Activated CD4-positive, CD25-positive, alpha-beta regulatory T cell treated with anti-CD3 and anti-CD28 coated beads, Interleukin-2, amount 50 U/mL, for 72 hours (primary cell): ENCODE measurements at places on chromosomes 4 and X.
A peak's percentile ranks its signal among the peaks of the same experiment; 100 is the strongest.

- DNase-seq, result no peak
Observed at GRCh38 chrX:110276778-110277177, 41.1 kb downstream of the AMMECR1 start.

GRCh38 chrX:136228839-136229207, 22.4 kb downstream of the MAP7D3 start:
- no peak for DNase-seq

DNA sequence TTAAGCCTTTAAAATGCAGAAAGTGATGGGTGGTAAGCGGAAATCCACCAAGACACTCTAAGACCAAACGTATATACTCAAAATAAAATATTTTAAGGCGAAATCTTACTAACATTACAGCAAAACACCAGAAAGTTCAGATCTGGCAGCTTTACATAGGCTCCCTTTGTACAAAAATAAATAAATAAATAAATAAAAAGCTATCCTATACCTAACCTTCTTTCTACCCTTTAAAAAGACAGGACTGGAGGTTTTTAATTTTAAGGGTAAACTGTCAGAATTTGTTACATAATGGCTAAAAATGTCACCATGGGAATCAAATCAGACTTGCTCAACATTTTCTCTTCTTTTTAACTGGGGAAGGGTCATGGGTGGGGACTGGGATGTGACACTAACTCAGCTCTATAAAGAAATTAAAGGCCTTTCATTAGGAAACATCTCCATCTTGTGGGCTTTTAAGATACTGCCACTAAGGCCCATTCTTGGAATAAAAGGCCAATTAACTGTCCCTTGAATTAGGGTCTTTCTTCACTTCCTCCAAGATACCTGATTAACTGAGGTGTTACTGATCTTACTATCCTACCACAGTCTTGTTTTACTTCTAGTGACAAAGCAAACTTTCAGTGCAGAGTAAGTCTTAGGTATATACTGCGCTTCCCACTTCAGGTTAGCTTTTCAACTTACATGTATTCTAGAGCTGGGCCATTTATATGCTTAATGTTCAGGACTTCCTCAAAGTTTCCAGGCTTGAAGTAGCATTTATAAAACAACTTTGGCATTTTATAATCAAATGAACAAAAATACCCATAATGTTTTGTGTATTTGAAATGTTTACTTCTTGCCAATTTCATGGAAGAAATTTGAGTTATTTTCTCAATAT, 13.3 kb downstream of the HNRNPD start:
- no peak for DNase-seq

GRCh38 chr4:126799416-126799815, 833.3 kb upstream of the INTU start:
- no peak for DNase-seq

- no peak for DNase-seq
Observed at GRCh38 chr4:78764498-78764961, 11.6 kb upstream of the BMP2K start.

- no peak for DNase-seq
Observed at GRCh38 chrX:83077606-83078005, 430.5 kb upstream of the POU3F4 start.

DNA sequence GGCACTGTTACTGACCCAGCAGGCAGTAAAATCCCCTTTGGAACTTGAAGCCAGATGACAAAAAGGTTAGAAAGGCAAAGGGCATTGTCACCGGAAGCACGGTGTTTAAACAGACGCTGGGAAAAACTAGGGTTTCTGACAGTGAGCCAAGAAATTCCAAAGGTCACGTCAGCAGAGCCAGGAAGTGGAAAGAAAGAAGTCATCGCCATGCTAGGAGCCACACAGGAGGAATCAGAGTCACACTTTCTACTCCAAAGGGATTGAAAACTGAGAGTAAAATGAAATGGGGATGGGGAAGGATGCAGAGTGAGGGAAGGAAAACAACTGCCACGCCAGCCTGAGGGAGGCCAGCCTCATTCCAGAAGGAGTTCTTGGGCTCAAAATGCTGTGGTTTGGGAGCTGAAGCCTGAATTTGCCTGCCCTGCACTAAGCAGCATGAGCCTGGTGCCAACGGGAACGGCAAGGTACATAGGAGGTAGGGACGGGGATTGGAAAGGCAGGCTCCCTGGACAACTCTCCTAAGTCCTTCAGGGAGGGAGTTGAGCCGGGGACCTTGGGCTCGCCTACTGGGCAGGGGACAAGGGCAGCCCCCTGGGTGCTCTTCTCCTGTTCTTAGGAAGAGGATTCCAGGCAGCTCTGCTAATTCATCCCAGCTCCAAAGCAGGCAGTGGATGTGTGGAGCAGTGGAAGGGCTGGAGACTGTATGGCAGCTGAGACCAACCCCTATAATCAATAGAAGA, 66.8 kb downstream of the SOWAHB start:
- no peak for DNase-seq

DNA sequence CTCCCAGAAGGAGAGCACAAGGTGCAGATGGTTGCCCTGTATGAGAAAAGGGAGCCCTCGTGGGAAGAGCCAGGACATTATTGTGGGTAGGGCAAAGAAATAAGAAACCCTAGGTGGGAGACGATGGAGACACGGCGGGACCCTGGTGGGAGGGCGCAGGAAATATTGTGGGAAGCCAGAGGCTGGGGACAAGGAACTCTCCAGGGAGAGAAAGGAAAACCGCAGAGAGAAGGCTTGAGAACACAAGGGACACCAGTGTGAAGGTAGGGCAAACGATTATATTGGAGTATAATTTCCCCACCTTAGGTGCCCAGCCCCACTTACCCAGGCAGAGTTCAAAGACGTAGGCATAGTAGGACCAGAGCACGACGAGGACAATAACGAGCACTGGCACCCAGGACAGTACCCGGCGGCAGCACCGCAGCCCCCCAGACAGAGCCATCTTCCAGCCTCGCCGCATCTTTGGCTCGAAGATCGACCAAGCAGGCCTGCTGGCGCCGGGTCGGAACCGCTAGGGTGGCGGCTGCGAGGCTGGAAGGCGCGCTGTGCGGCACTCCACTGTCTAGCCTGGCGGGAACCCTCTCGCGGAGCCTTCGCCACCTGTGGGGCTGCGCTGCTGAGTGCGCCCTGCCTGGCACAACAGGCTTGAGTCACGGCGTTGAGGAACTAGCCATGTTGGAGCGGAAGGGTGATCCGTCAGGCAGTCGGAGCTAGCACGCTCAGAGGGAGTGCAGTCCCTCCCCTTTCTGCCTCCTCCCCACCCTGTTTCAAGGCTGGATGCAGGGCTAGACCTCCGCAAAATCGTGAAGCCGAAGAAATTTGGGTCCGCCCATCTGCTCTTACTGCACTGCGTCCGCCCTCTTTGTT, at the start of gene ZDHHC15:
ZDHHC15 (minus strand) TSS at position 473 of the 867 bp plus-strand sequence; CDS start at position 460, 13 bp downstream.
- peak; percentile 39 for DNase-seq

DNA sequence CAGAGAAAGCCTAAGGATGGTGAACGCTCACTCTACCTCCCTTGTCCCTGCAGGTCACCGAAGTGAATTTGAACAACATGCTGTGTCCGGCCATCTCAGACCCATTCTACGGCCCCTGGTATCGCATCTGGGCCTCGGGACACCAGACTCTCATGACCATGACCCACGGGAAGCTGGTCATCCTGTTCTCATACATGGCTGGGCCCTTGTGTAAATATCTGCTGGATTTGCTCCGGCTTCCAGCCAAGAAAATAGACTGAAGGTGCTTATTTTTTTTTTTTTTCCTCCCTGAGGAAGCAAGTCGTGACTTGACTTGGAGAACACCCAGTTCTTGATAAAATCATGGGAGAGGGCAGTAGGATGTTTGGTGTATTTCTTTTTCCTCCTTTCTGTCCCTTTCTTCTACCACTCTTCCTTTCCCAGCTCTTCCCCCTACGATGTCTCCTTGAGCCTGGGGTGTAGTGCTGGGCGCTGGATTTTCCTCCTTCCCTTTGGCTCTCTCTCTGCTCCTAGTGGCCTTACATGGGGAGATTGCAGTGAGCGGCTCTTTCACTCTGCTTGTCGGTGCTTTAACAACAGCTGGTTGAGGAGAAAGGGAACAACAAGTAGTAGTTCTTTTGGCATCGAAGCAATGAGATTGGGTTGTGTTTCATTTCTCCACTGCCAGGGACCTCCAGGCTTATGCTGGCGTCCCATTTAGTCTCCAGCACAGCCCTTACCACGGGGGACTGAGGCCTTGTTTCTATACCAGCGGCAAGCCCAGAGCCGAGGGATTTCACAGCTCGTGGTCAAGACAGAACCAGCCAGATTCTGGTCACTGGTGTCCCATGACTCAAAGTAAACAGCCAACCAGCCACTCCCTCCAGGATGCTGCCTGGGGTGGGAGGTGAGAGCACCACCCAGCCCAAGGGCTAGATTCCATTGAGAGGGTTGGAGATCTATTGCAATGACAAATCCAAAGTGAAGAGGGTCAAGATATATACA, 144.4 kb downstream of the AMMECR1 start:
- DNase-seq, result no peak

DNA sequence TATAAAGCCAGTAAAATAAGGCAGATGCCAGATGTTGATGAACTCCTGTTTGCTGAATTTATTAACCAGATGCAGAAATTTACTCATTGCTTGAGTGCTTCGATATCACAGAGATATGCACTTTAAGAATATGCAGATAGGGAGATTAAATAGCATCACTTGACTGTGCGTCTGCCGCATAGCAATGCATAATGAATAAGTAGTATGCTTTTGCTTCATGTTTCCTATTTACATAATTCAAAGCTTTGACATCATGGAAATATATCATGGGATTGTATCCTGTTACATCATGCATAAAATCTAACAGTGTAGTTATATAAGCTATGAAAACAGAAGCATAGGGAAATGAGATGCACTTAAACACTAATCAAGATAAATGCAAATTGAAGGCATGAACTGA, 45.9 kb downstream of the VEGFC start:
- DNase-seq, result no peak

GRCh38 chr4:186840771-186841301, 117.2 kb upstream of the FAT1 start:
- DNase-seq, result no peak

- DNase-seq, result no peak
Observed at GRCh38 chr4:1045595-1046201, 34.3 kb downstream of the FGFRL1 start.

DNA sequence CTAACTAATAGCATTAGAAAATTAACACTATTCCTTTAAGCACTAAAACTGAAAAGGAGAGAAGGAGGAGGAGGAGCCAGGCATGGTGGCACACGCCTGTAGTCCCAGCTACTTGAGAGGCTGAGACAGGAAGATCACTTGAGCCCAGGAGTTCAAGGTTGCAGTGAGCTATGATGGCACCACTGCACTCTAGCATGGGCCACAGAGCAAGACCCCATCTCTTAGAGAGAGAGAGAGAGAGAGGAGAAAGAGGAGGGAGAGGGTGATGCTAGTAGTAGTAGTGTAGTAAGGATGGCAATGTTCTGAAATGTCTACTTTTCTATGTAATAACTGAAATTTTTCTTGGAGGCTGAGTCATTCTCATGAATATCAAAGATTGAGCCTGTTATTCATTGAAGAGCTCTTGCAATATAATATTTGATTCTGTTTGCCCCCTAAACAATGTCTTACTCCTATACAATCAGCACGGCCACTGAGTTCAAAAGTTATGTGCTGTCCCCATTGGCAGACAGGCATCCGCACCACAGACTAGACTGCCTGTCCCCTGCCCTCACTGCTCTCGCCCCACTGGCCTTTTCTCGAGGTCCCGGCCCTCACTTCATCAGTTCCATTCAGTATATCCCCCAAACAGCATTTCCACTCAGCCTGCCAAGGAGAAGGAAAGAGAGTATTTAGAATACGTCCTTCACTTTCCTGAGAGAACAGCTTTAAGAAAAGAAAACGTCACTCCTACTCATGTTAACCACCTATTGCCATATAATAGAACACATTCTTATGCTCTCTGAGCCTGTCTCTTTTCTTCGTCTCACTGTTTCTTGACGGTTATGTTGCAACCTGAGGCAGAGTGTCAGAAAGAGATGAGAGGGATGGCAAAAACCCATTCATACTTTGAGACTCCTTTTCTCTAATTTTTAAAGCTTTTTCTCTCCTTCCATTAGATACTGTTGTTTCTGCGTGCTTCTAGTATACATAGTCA, 238.1 kb downstream of the PALLD start:
- DNase-seq, result no peak

GRCh38 chr4:8708401-8709021, 115.9 kb downstream of the CPZ start:
- peak; percentile 18 for DNase-seq

DNA sequence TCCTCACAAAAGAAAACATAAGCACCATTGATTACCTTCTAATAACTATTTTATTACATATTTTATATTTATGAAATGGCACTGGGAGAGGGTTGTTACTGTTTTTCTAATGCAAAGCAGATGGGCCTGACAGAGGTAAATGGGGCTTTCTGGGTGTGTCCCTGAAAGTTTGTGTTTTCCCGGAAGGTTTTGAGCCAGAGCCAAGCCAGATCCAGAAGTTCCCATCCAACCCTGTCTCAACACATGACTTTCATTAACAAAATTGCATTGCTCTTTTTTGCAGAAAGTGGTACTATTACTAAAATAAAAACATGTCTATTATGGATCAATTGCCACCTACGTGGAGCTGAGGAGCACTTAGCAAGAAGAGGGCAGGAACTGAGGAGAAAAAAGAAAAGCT, 181.3 kb downstream of the RAB28 start:
- no peak for DNase-seq

DNA sequence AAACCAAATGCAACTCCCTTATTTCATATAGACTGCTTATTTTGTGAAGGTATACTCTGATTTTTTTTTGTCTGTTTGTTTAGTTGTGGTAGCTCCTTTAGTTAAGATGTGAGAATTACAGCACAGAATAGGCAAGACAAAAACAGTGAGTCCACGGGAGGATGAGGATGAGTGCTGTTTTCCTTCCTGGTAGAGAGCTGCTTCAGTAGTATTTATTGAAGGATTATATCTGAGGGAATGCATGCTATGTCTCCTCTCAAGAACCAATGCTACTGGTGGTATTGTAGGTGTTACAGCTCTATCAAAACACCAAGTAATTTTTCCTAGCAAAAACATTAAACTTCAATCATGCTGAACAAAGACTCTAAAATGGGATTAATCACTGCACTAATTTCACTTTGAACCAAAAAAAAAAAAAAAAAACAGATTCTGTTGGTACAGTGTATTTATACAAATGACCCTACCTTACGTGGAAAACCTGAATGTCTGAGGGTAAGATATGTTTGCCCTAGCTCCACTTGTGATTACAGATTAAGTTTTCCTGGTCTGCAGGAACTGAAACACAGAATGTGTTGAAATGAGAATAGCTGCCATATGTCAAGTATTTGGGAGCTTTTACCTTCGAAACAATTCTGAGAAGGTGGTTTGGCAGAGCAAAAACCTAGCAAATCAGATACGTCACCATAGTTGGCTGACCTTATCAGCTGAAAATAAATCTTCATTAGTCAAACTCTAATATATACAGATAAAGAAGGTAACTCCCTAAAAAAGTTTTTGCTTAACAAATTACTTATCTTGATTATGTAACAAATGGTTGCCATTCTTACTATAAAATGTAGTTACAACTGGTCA, 40.3 kb downstream of the PPP3CA start:
- DNase-seq, result no peak

DNA sequence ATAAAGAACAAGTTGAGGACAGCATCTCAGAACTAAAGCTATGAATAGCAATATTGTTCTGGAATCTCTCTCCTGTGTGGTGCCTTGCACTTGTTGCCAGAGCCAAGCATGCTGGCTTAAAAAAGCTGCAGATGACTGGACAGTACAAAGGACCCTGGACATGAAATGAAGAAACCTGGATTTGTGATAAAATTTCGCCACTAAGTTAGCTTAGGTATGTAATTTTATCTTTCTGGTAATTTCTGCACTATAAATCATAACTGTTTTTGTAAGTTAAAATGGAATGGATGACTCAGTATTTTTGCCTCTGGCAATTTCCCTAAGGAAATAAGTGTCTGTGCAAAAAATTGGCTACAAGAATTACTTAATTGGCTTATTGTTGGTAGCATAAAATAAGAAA, 317.2 kb downstream of the CAMK2D start:
- DNase-seq, result no peak

GRCh38 chr4:76998251-76998901, 48.8 kb downstream of the SEPTIN11 start:
- DNase-seq, result no peak
